ENCODE measurements at places on chromosomes 2 and 18.

DNA sequence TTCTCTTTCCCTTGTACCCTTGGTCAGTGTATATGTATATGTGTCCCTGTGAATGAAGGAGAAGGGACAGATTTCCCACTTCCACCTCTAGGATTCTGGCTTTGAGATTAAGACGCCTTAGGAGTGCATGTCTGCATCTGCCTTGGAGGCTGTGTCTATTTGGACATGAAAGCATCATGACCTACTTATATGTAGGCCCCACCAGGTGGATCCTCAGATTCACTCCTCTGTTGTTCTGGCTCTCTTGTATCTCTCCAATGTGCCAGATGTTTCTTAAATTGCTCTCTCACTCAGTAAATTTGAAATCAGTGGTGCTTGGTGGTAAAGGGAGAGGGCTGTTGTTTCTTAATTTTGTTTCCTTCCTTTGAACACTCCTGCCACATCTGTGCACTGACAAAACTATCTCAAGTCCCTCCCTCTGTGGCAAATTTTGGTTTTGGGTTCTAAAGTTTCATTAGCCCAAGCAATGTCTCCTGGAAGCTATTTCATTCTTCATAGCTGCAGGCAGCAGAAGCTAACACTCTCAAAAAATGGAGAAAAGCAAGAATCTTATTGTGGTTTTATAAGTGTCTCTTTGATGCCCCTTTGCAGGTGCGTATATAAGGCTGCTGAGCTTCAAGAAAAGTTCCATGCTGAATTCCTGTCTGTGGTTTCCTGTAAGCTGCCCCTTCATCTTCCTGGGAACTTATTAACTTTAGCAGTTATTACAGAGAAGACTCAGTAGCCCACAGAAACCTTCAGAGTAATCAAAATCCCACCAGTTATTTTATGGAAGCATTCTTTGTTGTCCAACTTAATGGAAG is 179.7 kb upstream of the SETBP1 start:
- DNase-seq, result peak; percentile 70

GRCh38 chr2:3704692-3705091 is 1.3 kb downstream of the DCDC2C start:
- no peak for DNase-seq

DNA sequence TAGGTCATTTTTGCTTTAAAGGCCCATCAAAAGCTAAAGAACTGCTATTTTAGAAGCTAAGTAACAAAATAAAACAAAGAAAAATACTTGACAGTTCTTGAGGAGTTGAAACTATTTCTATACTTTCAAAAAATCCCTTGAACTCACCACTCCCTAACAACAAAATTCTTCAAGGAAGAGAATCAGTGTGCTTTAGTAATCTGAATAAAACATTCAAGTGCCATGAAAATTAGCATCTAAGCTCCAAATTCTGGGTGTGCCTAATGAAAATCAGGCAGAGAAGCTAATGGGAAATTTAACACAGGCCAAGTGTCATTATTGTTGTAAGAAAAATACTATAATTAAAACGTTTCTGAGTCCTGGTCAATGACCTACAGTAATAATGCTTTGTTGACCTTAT is 456.3 kb downstream of the ZEB2 start:
- no peak for DNase-seq

GRCh38 chr18:53886058-53886457 is 338.4 kb downstream of the MBD2 start:
- no peak for DNase-seq
